SK-N-MC (cell line): ENCODE measurements at places on chromosomes 11 and 22.

DNA sequence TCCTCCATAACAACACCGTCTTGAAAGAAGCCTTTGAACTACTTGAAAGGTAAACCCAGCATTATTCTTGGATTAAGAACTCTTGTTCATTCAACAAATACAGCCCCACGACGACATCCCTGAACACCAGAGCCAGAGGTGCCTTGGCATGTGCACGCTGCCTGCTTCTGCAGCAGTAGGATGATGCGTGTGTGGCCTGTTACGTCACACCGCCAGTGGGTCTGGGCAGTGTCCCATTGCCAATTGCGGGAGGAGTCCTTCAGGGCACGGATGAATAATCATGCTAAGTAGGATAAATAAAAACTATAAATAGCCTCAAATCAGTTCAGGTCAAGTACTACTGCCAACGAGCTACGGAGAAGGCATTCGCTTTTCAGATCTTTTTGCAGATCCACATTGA is 380.5 kb downstream of the SHANK2 start:
- no peak for DNase-seq

DNA sequence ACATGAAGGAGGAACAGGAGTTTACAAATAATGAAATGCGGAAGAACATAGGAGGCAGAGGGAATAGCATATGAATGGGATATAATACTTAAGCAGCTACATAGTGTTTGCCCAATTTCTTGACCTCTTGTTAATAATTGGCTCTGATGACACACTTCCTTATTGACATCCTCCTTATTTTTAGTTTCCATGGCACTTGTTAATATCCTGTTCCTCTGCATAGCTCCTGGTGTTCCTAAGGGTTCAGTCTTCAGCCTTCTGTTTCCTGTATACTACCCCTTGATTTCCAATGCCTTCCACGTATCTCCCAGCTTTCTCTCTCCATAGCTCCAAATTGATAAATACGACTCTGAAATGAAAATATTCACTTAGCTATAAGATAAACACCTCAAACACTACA is 663.8 kb upstream of the API5 start:
- DNase-seq = no peak

GRCh38 chr11:71321433-71322191 is 69.2 kb upstream of the SHANK2 start:
- DNase-seq = no peak

DNA sequence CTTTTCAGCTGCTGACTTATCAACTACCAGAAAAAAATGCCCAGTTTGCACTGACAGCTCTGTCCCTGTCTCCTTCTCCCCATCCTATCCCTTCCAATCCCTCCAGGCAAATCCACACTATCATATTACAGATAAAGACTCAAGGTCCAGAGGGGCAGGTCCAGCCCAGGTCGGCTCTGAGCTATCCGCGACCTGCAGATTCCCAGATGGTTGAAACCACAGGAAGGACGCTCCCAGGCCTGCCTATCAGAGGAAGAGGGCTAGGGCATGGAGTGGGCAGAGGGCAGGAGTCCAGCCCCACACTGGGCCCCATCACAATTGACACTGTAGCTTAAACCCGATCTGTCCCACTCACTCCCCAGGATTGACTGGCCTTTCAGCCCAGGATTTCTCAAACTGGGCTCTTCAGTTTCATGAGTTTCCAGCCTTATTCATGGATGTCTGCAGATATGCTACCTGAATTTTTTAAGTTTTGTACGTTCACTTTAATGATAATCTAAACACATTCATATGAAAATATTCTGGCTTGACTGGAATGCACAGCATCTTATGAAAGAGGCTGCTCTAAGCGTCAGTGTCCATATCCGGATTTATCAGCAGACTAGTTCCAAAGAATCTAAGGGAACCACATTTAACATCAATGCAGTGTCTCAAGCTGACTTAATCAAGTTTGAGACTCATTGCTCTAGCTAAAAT is 16.4 kb upstream of the FCHSD2 start:
- DNase-seq = no peak

GRCh38 chr11:86070142-86071056 is 1.5 kb upstream of the PICALM start:
- DNase-seq = no peak
